Cardiac muscle cell (in vitro differentiated cells and primary cell): ENCODE measurements at places on chromosomes 7 and 10. TPM values are rescaled to one million over a fixed set of nuclear protein-coding genes. Genes with fewer than 3 reads are reported as not detected.

Gene FKBP9
- total RNA-seq, result 81.6 and 123 TPM in 2 replicates

Gene COX19
- total RNA-seq, result 11.7 and 18.1 TPM in 2 replicates

Gene CNNM1
- total RNA-seq, result 2.2 and 2.8 TPM in 2 replicates

Gene GPR15LG
- total RNA-seq, result not detected in 2 replicates

Gene POLR3A
- 15.5 and 19.5 TPM in 2 replicates for total RNA-seq

Gene FAM20C
- total RNA-seq, result 15.0 and 15.7 TPM in 2 replicates

Gene TLL2
- total RNA-seq, result 0.15 and 0.28 TPM in 2 replicates

Gene CDCA7L
- 31.1 and 61.1 TPM in 2 replicates for total RNA-seq

Gene PRR15
- total RNA-seq, result 4.9 and 8.9 TPM in 2 replicates

Gene LMOD2
- total RNA-seq, result 19.7 and 24.3 TPM in 2 replicates

Gene SPDYE16
- total RNA-seq, result 0.11 and 1.1 TPM in 2 replicates

- DNase-seq, result no peak
Measured at GRCh38 chr10:128084364-128084763, 41.9 kb downstream of the MKI67 start.

DNA sequence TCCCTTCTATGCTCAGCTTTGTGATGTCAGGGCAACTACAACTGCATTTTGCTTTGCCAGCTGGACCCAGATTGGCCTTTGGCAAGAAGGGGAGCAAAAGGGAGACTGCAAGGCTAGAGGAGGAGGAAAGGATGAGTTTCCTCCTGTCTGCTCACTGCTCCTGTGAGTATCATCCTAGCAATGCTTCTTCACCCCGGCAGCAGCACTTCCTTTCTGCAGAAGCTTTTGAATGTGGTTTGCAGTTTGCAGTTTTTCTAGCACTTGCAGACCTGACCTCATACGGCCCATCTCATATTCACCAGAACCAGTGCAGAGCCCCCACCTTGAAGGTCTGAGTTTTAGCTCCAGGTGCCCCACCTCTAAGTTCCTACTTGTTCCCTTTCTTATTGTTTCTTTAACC lies 14.8 kb downstream of the C7orf33 start:
- no peak for DNase-seq

DNA sequence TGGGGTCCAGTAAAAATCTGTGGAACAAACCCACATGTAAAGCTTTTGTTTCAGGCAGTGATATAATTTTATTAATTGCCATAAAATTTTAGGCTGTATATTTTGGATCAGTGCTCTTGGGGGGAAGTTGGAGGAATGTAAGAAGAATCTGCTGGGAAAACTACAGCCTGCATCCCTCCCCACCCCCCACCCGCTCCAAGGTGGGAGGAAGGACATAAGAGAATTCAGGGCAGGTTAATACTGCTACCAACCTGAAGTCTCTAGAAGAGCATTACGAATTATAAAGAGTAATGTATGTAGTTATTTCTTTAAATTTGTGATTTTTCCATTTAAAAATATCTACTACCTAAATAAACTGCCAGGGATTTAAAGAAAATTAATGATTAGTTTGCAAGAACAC lies 47.2 kb upstream of the GPR37 start:
- DNase-seq, result no peak

DNA sequence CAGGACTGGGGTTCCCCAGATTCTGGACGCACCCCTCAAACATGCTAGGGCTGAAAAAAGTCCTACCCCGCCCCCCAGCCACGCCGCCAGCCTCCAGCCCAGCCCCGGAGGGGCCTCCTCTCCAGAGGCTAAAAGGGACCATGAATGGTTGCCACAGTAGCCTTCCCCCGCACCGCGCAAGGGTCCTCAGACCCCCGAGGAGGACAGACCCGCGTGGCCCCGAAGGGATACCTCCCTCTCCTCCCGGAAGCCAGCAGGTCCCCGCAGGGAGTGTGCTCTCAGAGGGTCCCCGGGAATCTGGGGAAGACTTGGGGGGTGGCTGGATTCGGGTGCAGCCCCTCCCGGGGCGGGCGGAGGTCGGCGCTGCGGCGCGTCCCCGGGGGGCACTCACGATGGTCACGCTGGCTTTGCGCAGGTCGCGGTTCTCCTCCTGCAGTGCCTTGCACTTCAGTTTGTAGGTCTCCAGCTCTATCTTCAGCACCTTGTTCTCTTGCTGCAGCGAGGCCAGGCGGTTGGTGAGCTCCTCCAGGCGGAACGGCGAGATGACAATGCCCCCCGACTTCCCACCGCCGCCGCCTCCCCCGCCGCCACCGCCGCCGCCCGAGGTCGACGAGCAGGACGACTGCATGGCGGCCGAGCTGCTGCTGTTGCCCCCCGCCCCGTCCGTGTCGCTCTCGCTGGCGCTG lies 482 bp downstream of the CCDC6 start:
- DNase-seq, result no peak

GRCh38 chr7:149708026-149708425 lies 65.4 kb downstream of the ZNF467 start:
- no peak for DNase-seq

- DNase-seq, result no peak
Measured at GRCh38 chr7:86788948-86789347, 145.2 kb downstream of the GRM3 start.

DNA sequence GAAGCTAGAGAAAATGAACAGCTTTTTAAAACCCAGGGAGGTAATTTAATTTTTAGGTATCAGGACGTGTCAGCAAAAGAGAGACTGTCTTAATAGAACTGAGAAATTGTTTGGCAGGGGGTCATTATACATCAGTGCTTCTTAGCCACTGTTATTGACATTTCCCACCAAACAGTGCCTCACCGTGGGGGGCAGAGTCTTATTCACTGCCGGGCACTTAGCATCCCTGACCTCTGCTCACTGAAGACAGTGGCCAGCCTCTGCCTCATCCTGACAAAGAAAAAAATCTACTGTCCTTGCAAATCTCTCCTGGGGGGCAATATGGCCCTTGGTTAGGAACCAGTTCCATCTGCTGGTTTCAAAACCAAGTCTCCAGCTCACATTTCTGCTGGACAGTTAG lies 14.2 kb upstream of the MKI67 start:
- DNase-seq, result no peak

- no peak for DNase-seq
Measured at GRCh38 chr7:47704936-47705335, 123.0 kb upstream of the TNS3 start.

- peak; percentile 5 for DNase-seq
Measured at GRCh38 chr10:115981081-115981480, 291.9 kb downstream of the GFRA1 start.

- no peak for DNase-seq
Measured at GRCh38 chr10:57562211-57562610, 705.5 kb downstream of the IPMK start.

GRCh38 chr10:97520520-97520919 lies 21.8 kb downstream of the UBTD1 start:
- no peak for DNase-seq

DNA sequence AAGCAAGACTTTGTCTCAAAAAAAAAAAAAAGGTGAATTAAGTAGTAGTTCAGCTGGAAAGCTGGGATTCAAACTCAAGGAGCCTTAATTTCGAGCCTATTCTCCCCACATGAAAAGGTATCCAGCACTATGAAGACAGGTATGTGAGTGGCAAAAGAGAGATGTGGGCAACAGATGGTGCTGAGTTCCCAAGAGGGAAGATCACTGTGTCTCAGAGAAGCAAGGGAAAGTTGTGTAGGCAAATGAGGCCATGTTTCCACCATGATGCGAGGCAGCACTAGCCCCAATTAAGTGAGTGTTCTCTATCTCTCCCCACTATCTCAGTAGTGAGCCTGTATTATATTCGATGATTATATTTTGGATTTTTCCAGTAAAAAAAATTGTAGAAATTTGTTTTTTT lies 19.8 kb upstream of the ST7 start:
- no peak for DNase-seq

- no peak for DNase-seq
Measured at GRCh38 chr10:111122127-111122526, 45.3 kb downstream of the ADRA2A start.

DNA sequence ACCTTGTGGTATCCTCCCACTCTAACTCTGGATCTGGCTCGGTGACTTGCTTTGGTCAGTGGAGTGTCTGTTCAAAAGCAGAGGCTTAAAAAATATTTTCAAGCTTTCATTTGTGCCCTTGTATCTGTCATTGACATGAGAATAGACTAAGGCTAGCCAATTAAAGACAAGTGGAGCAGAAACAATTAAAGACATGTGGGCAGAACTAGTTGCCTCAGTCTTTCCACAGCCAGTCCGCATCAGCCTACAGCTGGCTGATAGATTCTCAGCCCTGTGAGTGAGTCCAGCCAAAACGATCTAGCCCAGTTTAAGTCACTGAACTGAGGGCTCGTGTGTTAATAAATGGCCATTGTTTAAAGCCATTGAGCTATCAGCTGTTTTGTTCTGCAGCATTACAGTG lies 185.2 kb upstream of the DGKB start:
- DNase-seq, result no peak

DNA sequence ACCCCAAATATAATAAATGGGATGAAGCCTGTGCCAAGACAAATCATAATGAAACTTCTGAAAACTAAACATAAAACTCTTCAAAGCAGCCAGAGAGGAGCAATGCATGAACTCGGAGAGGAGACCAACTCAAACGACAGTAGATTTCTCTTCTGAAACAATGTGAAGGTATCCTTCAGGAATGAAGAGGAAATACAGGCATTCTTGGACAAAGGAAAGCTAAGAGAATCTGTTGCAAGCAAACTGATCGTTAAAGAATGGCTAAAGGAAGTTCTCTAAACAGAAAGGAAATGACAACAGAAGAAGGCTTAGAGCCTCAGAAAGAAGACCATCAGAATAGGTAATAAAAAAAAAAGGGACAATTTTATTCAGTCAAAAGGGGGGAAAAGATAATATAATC lies 6.6 kb downstream of the GNA12 start:
- no peak for DNase-seq

DNA sequence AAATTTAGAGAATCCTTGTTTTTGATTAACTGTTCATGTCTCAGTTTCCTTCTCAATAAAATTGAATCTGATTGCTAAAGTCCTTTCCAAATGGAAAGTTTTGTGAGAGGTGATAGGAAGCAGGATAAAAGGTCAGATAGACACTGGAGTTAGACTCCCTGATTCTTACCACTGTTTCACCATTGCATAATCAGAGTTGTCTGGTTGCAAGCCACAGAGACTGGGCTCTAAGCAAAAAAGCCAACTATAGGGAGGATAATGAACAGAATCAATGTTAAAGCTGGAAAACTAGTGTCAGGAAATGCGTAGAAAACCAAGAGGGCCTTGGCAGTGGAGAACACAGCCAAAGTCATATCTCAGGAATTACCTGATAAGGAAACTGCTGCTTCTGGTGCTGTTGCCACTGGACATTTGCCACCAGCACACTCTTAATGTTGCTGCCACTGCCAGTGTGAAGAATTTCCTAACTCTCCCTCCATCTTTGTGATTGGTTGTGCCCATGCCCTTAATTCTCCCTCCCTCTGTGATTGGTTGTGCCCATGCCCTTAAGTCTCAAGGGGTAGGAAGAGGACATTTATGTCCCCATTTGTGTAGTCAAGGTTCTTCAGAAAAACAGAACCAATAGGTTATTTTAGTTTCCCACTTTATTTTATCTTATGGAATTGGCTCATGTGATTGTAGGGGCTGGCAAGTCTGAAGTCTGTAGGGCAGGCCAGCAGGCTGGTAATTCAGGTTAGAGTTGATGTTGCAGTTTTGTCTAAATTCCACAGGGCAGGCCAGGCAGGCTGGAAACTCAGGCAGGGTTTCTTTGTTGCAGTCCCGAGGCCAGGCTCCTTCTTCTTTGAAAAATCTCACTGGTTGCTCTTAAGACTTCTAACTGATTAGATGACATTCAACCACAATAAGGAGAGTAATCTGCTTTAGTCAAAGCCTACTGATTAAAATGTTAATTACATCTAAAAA lies 639.0 kb downstream of the REEP3 start:
- DNase-seq, result no peak

DNA sequence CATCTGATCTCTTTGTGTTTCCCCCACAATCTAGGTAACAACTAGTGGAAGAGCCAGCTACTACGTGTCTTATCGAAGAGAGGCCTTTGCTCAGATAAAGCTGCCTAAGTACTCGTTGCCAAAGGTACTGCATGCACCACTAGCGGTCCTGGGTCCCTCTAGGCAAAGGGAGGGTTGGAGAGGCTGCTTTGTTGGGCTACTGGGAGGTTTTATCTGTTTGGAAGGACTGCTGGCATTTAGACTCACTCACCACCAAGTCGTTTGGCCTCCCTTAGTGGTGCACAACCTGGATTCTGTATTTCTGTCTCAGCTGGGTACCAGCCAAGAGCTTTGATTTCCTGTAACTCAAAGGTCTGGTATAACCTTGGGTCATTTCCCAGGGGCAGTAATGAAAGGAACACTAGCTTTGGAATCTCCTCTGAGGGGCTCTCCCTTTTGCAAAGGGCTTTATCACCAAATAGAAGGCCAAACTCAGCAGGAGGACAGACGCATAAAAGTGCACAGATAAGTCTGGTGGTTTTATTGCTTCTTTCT lies 498.3 kb downstream of the SORCS3 start:
- DNase-seq, result no peak

DNA sequence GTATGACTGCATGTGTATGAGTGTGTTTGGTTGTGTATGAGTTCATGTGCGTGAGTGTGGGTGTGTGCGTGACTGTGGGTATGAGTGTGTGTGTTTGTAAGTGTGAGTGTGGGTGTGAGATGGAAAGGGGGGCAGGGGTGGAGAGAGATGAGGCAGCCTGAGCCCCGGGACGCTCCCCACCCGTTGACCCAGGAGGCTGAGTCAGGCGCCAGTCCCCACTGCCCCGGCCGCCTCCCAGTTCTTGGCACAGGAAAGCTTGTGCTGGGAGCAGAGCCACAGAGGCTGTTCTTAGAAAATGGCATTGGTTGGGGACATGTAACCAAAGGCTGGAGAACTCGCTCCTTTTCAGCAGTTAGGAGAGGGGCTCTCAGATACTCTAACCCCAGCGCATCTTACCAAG lies 27.8 kb upstream of the NUB1 start:
- peak; percentile 36 for DNase-seq

DNA sequence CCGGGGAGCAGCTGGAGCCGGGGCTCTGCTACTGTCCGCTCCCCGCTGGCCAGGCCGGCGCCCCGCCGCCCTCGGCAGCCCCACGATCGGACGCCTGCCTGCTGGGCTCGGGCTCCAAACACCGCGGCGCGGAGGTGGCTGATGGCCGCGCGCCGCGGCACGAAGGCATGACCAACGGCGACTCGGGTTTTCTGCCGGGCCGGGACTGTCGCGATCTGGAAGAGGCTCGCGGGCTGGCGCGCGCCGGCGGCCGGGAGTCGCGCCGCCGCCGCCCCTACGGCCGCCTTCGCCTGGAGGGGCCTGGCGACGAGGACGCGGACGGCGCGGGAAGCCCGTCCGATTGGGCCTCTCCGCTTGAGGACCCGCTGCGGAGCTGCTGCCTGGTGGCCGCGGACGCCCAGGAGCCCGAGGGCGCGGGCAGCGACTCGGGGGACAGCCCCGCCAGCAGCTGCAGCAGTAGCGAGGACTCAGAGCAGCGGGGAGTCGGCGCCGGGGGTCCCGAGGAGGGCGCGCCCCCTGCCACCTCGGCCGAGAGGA lies 570 bp downstream of the TBC1D12 start:
- DNase-seq, result peak; percentile 76

DNA sequence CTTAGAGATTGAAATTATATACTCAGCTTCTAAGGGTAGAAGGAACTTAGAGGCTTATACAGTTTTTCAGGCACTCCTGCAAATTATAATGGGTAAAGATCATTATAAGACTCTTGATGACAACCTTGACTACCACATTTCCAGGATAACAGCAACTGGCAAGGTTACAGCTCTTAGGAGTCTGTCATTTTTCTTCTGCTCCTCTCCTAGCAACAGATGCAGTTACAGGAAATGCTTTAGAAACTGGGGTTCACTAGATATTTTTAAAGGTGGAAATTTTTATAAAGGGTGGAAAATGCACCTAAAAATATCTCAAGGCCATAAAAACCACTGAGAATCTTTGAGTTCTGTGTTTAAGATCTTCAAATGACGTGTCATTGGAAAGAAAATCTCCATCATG lies 185.8 kb downstream of the RELN start:
- DNase-seq, result no peak

GRCh38 chr7:66055321-66055956 lies 20.2 kb upstream of the ASL start:
- DNase-seq, result no peak
